NCI-H345 (cell line): ENCODE measurements at places on chromosomes 12 and 14.

DNA sequence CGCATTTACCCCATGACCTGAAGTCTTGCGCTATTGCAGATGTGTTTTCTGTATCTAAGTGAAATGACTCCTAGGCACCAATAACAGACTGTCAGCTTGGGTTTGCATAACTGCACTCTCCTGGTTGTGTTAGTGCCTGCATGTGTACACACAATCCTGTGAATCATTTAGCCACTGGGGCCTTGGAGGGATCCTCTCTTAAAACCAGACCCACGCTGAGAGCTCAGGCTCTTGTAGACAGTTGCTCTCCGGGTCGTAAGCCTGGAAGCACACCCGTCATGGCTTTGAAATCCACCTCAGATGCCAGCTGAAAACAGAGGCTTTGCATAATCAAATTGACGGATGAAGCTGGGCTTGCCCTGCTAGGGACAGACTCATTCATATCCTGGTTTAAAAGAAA is 79.2 kb upstream of the RBM19 start:
- DNase-seq = no peak

- no peak for DNase-seq
Measured at GRCh38 chr12:21336656-21337055, 1.9 kb upstream of the SLCO1A2 start.

- DNase-seq = no peak
Measured at GRCh38 chr14:60175255-60175902, 10.2 kb upstream of the DHRS7 start.

- no peak for DNase-seq
Measured at GRCh38 chr12:47270782-47271664, 191.3 kb upstream of the AMIGO2 start.

DNA sequence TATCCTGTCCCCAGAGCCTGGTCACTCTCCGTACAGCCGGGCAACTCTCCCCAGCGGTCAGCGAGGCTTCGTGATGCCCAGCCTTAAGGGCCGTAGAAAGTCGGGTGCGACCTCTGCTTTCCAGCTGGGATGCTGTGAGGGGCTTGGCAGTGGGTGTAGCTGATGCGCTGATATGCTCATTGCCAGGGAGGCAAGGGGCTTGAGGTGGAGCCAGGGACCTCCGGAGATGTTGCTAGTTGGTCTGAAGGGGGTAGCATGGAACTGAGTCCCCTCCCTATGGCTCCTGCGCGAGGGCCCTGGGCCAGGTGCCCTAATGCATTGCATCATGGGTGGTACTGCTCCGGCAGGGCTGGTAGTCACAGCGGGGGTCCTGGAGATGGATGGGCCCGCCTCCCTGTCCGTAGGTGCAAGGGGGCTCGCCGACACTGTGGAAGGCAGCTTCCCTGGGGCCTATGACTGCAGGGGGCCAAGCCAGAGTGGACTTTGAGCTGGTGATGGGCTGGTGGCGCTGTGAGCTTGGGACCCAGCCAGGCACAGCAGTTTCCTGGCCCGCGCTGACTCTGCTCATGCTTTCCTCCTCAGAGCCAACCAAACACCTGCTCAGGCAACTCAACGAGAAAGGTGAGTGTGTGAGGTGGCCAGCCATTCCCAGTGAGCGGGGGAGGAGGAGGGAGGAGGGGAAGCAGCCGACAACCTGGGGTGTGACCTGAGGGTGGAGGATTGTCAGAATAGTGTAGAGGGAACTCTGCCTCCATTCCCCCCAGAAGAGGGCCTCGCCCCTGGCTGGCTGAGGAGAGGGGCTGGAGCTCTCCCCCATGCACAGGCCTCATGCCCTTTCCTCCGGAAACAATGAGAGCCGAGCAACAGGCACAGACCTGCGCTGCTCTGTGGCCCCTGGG is 32.3 kb downstream of the PLEKHG3 start:
- peak; percentile 93 for DNase-seq

DNA sequence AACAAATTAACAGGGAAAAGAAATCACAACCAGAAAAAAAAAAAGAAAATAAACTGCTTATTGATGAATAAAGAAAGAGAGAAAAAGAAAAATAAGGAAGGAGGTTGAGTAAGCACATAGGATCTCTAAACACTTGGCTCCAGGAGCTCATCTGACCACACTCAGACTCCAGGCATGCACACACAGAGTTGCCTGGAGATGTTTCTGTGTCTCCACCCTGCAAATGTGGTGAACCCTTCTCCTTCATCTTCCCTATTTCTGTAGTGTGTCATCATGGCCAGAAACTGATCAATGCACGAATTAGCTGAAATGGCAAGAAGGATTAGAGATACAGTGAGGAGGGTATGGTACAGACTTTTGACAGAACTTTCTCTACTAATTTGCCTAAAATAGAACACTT is 20.2 kb downstream of the OR4N2 start:
- DNase-seq = no peak

DNA sequence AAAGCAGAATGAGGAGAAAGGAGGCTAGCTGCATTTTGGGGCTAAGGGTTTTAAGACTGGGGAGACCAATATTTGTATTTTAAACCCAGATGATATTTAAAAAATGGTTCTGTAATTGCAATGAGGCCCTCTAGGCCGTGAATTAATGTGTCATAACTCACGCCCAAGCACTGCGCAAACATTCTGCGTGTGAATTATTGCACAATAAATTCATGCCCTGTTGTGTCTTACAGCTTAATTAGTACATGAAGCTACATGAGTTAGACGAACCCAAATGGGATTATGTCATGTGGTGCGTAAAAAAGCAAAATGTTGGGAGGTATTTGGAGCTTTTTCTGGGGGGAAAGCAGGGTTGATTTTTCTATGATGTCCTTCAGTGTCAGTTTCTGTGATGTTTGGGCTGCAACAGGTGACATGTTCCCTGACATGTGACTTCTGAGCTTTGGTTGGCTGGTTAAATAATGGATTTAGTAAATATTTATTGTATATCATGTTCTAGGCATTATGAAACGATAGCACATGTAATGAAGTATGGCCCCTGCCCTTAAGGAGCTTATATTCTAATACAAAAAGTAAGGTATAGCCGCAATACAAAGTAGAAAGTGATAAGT is 30.4 kb upstream of the CISTR start:
- no peak for DNase-seq

DNA sequence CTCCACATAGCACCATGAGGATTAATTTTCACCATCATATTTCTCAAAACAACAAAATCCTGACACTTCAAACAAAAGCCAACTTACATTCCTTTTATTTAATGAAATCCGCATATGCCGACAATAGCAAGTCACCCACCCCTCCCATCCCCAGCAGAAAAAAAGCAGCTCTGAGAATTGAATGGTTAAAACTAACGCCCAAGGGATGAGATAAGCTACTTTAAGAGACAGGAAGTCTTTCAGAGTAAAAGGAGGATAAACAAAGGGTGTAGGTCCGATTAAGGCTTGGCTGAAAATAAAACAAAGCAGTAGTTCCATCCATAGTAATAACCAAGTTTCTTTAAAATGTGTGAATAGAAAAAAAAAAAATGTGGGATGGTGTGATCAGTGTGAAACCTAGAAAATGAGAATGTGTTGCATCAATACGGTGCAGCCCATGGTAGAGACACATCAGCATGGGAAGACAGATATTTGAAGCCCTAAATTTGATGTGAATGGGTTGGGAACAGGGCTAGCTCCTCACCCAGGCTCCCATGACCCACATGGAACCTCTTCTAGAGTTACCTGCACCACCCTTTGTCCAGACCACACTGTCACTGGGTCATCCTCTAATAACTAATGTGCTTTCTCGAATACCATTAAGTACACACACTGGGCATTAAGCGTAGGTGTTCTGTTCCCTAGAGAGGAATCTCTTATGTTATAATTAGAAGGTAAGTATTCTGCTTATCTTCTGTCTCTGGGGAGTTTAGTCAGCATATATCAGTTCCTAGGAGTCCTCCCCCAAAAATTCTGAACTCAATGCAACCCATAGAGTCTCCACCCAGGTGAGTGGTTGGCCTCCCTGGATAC is 31.7 kb downstream of the RTRAF start:
- DNase-seq = no peak

DNA sequence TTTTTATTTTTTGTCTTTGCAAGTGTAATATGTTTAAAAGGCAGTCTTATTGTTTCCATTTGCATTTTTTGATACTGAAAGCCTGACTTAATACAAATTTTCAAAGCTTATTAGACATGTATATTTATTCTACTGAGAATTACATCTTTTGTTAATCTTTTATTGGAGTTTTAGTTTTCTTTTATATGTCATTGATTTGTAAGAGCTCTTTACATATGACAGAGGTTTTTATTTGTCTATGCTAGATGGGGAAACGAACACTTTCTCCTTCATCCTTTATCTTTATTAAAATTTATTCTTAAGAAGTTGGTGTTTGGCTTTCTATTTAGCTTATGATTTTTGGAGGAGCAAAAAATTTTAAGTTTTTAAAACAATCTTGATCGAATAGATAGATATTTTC is 234.4 kb upstream of the SRRM4 start:
- DNase-seq = no peak

GRCh38 chr12:81294325-81295190 is 216.7 kb downstream of the ACSS3 start:
- no peak for DNase-seq

DNA sequence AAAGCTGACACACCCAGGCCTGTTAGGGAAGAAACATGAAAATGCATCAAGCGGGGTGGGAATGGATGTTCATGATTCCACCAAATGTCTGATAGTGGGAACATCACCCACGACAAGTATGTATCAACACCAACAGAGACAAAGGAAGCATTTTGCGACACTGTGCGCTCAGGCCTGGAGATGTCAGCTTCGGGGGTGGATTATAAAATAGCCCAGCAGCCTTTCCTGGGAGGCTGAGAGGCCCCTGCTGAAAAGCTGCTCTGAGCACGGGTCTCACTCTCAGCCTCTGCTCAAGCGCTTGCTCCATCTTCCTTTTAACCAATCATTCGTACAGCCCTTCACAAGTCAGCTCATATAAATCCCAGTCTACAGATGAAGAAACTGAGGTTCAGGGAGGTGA is 213.5 kb downstream of the BCL11B start:
- DNase-seq = no peak

GRCh38 chr12:131346555-131347344 is 364.1 kb upstream of the SFSWAP start:
- no peak for DNase-seq

DNA sequence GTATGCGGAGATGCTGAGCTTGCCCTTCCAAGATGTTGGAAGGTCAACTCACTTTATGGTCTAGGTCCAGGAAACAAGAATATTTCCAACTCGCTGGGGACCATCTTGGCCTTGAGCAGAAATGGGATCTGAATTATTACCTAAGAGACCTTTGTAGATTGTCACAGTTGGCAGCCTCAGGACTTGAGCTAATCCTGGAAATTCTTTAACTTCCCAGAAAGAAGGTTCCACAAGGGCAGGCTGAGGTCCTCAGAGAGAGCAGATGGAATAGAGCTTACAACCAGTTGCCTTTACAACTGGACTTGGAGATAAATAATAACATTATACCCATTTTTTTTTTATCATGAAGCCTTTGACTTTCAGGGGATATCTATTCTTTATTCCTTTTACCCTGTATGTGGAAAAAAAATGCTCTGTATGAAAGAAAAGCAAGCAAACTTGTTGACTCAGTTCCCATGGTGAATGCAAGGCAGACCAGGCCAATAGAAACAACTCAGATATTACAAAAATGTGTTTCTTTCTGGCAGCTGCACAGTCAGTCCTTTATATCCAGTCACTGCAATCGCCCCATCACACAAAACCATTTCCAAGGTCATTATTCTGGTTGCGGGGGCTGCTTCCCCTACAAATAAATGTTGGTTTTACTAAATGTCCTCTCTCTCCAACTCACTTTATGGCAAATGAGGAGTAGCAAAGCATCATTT is 401.4 kb downstream of the ZFP36L1 start:
- no peak for DNase-seq

GRCh38 chr14:70130482-70130881 is 58.3 kb downstream of the SLC8A3 start:
- peak; percentile 46 for DNase-seq

DNA sequence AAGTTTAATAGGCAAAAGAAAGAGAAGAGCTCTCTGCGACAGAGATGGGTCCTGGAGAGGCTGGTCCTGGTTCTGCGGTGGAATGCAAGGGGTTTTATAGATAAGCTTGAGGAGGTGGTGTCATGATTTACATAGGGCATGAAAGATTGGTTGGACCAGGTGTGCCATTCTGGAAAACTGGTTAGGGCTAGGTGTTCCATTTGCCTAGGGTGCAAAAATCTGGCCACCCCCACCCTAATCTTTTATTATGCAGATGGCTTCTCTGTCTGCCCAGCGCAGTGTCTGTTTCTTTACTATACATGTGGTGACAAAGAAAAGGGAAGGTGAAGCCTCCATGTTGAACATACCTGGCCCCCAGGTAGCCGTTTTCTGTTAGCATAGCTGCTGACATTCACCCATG is 65.4 kb downstream of the ERC1 start:
- DNase-seq = peak; percentile 7

GRCh38 chr12:48958049-48958388 is 732 bp upstream of the ARF3 start:
- no peak for DNase-seq

DNA sequence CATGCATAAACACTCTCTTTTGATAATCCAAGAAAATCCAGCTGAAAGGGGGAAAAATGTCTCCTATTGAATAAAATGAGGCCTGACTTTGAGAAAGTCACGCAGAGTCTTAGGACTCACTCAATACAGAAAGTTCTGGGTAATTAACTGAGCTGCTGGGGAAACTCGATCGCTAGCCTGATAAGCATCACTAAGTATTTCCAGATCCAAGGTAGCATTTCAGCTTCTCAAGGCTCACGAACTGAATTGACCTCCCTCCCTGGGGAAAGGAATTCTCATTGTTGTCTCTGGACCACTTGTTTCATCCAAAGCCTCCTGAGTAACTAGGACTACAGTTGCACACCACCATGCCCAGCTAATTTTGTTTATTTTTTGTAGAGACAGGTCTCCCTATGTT is 13.8 kb upstream of the ANAPC5 start:
- no peak for DNase-seq

DNA sequence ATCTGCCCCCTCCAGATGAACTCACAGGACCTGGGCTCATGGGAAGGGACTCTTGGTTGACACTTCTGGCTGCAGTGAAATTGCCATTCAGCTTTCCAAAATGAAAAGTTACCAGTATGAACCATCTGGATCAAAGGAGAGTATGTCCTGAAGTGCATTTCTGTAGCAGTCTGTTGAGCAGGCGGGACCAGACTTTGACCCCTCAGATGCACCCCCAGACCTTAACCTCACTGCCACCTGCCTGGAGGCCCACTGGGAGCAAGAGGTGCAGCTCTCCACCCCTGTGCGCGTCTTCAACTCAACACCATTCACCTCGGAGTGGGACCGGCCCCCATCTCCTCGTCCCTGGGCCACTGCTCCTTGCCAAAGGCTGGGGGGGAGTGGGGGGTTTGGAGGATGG is 55.0 kb downstream of the MOK start:
- no peak for DNase-seq

DNA sequence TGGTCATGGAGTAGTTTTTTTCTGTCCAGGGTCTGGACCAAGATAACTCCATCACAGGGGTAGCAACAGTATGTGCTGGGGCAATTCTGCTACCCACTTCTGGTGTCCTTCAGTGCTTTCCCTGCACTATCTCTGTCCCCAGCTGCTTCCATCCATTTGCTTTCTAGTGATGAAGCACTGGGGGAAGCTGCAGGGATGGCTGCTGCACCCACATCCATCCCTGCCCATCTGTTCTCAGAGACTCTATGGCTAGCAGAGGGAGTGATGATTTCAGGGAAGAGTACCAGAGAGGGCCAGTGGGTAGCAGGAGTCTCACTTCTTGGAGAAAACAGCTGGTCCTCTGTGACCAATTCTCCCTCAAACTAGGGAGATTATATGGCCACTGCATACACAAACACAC is 44.1 kb downstream of the ETV6 start:
- DNase-seq = no peak

GRCh38 chr12:52741375-52742195 is 35.6 kb downstream of the KRT76 start:
- no peak for DNase-seq

- no peak for DNase-seq
Measured at GRCh38 chr12:123519141-123520001, 14.1 kb downstream of the RILPL1 start.
